A673 (cell line): ENCODE measurements at places on chromosomes 6 and 20. TPM values are rescaled to one million over a fixed set of nuclear protein-coding genes. Genes with fewer than 3 reads are reported as not detected.

The IER3 gene
- 33.5 and 34.6 TPM in 2 replicates for total RNA-seq

The APCDD1L gene
- total RNA-seq: not detected in 2 replicates

DNA sequence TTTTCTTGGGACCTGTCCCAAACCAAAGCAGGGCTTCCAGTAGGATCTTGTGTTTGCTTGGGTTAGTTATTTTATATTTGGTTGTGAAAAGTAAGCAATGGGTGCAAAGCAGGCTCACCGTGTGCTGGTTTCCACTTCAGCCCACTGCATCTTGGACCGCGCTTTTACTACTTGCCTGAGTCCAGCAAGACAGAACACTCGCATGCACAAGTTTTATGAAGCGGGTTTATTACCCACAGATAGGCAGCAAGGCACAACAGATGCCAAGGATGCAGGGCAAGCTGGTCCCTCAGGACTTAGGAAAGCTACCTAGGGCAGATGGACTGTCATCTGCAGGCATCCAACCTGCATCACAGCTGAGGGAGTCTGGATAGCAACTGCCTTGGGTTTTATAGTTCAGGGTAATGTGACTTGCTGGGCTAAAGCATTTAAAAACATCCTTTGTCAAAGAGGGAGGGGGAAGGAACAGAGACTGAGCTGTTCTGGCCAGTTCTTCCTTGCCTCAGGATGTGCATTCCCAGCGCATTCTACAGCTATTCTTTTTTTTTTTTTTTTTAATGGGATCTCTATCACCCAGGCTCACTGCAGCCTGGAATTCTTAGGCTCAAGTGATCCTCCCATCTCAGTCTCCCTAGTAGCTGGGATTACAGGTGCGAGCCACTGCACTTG lies 18.5 kb downstream of the CITED2 start:
- DNase-seq: no peak
- H3K27me3 ChIP-seq: no peaks in the 10 kb centered on the region
- no peak overlapping the region for H3K27ac ChIP-seq
- no peaks in the 10 kb centered on the region for H3K36me3 ChIP-seq
- no peak overlapping the region for H3K4me3 ChIP-seq
- no peaks in the 10 kb centered on the region for H3K4me1 ChIP-seq

DNA sequence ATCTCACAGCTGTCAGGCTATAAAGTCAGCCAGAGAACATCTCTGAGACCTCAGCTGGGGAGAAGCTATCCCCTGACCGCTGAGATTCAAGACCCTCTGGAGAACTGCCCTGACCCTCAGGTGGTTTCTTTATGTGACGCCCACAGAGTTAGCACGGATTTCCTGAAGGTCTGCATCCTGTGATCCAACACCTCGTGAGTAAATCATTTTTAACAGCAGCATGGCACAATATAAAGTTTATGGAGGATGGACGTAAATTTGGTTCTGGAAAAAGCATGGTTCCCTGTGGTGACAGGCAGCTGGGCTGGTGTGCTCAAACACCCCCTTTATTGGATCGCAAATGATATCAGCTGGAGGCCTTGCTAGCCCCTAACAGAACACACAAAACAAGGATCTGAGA lies 25.3 kb upstream of the TRAF3IP2 start:
- H3K27me3 ChIP-seq: no peaks in the 10 kb centered on the region
- no peak overlapping the region for H3K27ac ChIP-seq
- H3K36me3 ChIP-seq: no peaks in the 10 kb centered on the region
- H3K4me3 ChIP-seq: no peak overlapping the region

DNA sequence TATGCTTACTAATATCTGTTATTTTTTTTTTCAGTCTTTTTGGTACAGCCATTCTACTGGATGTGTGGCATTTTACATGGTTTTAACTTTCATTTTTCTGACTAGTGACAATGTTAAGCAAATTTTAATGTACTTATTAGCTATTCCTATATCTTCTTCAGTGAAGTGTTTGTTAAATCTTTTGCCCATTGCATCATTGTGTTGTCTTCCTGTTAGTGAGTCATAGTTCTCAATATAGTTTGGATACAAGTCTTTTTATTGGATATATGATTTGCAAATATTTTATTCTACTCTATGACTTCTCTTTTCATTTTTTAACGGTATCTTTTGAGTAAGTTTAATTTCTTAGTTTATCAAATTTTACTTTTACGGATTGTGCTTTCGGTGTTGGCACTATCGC lies 519.4 kb downstream of the CDKAL1 start:
- no peak overlapping the region for H3K27ac ChIP-seq
- H3K36me3 ChIP-seq: no peaks in the 10 kb centered on the region
- H3K27me3 ChIP-seq: no peaks in the 10 kb centered on the region
- H3K4me3 ChIP-seq: no peak overlapping the region
- peaks cover 10% of the 10 kb centered on the region for H3K4me1 ChIP-seq

DNA sequence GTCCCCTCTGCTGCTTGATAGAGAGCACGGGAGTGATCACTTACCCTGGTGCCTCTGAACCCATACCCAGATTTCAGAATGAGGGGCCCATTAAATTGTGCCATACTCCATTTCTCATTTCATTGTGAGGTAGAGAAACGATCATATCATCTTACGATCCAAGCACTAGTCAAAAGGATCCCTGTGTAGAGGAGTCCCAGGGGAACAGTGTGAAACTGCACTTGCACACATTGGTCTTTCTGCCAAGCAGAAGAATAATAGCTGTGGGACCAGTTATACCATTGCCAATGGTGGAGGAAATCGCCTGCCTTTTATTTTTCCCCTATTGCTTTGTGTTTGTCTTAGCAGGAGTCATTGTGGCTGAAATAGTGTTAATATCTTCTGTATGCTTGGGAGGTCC lies 161.9 kb downstream of the FARS2 start:
- no peaks in the 10 kb centered on the region for H3K36me3 ChIP-seq
- no peak overlapping the region for H3K27ac ChIP-seq
- DNase-seq: peak; percentile 54
- peaks cover 9% of the 10 kb centered on the region for H3K4me1 ChIP-seq
- H3K4me3 ChIP-seq: no peak overlapping the region

DNA sequence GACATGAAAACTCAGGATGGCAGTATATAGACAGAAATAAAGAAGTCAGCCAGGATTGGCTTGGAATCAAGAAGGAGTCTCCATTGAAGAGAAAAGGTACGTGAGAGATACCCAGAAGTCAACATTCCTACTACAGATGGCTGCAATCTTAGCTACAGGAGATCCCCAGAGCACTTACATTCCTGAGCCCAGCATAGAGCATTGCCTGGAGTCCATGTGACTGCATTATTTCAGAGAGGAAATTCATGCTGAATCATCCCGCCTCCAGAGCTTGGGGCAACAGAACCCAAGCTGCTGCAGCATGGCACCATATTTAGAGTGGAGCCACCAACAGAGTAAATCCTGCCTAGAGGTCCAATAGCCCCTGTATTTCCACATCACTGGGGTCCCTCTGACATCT lies 125.0 kb upstream of the GRIK2 start:
- H3K27ac ChIP-seq: no peak overlapping the region
- no peaks in the 10 kb centered on the region for H3K4me1 ChIP-seq
- DNase-seq: peak; percentile 15
- no peaks in the 10 kb centered on the region for H3K36me3 ChIP-seq
- no peak overlapping the region for H3K4me3 ChIP-seq

- no peak overlapping the region for H3K27ac ChIP-seq
- no peak for DNase-seq
- no peaks in the 10 kb centered on the region for H3K36me3 ChIP-seq
- H3K27me3 ChIP-seq: no peaks in the 10 kb centered on the region
Measured at GRCh38 chr6:92684386-92684785, 735.0 kb downstream of the EPHA7 start.

DNA sequence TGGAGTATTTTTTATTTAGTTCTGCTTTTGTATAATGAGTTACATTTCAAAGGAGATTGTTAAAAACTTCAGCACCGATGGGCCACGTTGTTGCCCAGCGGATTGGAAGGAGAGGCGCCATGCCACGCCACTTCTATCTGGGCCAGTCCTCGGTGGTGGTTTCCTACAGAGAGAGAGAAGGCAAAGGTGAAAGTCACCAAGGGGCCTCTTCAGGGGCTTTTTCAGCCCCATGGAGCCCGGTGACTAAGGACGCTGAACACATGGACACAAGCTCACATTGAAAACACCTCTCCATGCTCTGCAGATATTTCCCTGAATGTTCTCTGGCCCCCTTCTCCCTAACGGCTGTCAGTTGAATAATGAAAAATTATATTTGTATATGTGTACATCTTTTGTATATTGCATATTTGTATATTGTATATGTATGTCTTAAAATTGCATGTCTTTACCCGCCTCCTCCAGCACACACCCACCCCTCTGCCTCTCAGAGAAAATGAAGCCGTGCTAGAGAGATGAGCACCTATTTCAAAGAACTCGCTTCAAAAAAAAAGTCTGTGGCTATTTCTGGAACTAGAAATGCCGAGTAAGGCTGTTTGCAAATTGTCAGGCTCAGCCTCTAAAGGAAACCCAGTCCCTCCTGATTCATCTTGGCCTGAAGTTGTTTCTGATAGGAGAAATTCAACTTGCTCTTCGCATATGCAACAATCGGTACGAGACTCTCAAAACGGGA lies 91.9 kb upstream of the CDH4 start:
- no peaks in the 10 kb centered on the region for H3K27me3 ChIP-seq
- no peaks in the 10 kb centered on the region for H3K36me3 ChIP-seq
- DNase-seq: no peak
- peaks cover 8% of the 10 kb centered on the region for H3K4me1 ChIP-seq
- no peak overlapping the region for H3K4me3 ChIP-seq

GRCh38 chr6:45613656-45614055 lies 235.9 kb upstream of the SUPT3H start:
- no peaks in the 10 kb centered on the region for H3K27me3 ChIP-seq
- H3K4me3 ChIP-seq: no peak overlapping the region
